ENCODE measurements at places on chromosomes 6 and 20.

DNA sequence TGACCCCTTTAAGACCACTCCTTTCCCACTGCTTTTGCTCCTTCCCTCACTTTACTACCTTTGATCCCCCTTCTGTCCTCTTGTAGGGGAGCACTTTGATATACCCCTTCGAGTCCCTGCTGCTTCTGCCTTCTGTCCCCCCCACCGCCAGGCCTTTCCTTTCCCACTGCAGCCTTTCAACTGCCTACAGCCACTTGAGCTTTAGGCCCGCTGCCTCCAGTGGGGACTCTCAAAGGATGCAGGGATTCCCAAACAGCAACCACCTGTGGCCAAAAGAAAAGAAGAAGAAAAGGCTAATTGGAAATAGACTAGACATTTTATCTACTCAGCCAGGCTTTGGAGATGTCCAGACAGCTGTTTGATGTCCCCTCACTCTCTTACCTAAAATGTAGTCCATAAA is 77.0 kb upstream of the DTNBP1 start:
- DNase-seq, result no peak

GRCh38 chr20:48124960-48125359 is 339.7 kb upstream of the SULF2 start:
- DNase-seq, result no peak

DNA sequence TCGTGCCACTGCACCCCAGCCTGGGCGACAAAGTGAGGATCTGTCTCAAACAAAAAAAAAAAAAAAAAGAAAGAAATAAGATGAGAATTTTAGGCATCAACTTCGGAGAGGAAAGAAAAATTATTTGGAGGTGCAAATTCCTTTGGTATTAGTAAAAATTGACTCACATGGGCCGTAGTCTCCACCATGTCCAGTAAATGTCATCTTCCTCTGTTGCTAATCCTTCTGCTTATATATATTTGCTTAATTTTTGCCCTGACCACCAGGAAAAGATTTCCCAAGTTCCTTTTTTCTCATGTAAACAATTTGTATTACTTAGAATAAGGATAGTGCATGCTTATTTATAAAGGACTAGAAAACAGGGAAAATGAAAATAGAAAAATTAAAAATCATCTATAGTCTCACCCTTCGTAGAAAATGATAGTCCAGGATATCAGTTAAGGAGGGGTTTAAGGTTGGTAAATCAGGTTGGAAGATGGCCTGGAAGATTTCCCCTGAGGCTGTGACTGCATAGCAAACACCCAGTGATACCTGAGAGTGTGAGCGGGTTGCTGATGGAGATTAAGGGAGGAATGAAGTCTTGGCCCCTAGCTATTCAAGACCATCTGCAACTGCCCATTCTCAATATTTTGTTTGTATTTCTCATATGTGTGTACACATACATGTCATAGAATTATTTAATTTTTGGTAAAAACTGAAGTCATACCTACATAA is 240.8 kb downstream of the ZNF217 start:
- DNase-seq, result no peak

DNA sequence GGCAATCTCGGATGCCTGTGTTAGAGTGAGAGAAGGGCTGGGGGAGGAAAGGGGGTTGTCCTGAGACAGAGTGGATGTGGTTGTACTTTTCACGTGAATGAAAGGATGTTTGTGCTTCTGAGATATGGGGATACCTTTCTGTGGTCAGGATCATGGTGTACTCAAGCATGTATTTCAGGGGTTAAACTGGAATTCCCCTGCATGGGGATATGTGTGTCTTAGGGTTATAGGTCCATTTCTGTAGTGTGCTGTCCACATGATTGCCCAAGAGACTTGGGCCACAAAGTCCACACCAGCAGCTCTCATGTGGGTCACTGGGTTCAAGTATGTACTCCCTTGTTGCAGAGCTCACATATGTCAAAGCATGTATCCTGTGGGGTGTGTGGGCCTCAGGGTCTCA is 10.5 kb downstream of the SYNGAP1 start:
- DNase-seq, result no peak

- no peak for DNase-seq
Measured at GRCh38 chr20:24816431-24816830, 132.6 kb upstream of the CST7 start.

DNA sequence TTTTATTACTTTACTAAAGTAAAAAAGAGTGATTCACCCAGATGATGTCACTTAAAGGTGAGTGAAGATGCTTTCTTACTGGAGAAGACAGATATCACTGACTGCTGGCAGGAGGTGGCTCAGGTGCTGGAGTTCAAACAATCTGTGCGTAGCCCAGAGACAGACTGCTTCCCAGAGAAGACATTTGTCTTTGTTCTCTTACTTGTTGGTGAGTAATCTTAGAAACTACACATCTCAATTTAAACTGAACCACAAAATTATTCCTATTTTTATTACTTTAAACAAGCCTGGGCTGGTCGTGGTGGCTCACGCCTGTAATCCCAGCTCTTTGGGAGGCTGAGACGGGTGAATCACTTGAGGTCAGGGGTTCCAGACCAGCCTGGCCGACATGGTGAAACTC is 92.2 kb downstream of the CEP162 start:
- no peak for DNase-seq

DNA sequence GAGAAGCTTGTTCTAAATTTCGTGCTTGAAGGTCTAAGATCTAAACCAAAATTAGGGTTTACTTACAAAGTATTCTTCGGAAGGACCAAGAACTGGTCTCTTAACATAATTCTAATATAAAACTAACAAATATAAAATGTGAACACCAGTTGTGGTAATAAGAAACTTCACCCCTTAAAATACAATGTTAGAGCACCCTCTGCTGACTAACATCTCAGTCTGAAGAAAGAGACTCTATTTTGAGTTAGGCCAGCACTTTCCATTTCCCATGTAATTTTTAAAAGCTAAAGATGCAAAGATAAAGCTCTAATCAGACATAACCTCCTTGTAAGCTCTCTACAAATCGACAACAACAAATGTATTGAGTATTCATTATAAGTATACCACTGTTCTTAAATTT is 24.6 kb downstream of the ATG5 start:
- DNase-seq, result no peak

DNA sequence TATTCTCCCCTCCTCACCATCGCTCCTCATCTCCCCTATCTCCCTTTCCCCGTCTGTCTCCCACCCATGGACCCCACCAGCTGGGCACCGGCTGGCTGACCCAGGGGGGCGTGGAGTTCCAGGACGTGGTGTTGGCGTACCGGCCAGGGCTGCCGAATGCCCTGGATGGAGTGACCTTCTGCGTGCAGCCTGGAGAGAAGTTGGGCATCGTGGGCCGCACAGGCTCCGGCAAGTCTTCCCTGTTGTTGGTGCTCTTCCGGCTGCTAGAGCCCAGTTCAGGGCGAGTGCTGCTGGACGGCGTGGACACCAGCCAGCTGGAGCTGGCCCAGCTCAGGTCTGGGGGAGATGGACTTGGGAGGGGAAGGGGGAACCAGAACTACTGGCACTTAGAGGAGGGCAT is 7.7 kb downstream of the DLK2 start:
- no peak for DNase-seq

DNA sequence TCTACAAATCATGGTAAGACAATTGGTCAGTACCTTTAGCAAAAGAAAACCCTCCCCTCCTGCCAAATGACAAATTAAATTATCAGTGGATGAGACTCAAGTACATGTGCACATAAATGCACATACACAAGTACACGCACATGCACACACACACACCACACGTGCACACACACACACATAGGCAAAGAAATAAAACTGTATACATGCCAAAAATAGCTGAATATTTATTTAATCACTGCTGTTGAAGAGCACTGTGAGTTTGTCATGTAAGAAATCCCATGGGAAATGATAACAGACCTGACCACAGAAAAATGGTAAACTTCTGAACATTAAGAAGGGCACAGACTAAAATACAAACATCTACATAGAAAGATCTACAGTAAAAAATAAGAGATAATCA is 46.6 kb upstream of the TNFAIP3 start:
- no peak for DNase-seq

All from NCI-H2171 (cell line).